ENCODE measurements at places on chromosomes 12 and 14.

- DNase-seq, result no peak
Observed at GRCh38 chr12:56143217-56143616, 9.2 kb upstream of the MYL6B start.

GRCh38 chr12:74490390-74491064 is 47.1 kb upstream of the ATXN7L3B start:
- DNase-seq, result no peak

- no peak for DNase-seq
Observed at GRCh38 chr12:39840422-39840821, 220.8 kb upstream of the ABCD2 start.

- DNase-seq, result no peak
Observed at GRCh38 chr12:89863968-89864367, 155.3 kb upstream of the ATP2B1 start.

DNA sequence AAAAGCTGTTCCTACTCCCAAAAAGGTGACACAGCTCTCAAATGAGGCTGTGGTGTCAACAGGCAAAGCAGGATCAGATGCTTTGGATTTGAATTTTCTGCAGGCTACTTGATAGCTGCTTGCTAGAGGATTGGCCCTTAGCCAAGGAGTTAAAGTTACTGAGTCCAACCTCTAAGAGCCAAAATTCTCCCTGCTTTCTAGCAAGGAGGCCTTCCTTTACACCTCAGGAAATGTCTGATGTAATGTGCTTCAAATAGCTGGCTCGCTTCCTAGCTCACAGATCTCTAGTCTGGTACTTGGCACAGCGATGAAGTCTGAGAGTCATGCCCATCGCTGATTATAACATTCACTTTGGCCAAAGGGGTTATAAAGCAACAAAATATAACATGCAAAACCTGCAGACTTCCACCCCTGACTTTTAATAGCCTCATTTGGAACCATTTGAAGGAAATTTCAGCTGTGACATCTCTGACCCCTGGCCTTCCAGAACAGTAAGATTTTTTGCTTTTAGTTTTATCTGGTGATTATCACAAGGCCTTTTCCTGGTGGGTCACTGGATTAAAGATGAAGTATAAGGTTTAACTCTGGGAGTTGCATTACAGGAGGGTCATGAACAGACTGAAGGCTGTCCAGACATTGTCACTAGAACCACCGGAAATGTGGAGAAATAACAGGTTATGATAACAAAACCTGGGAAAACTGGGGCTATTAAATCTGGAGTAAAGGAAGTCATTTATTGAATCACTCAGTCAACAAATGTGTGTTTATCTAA is 189.7 kb downstream of the EPS8 start:
- no peak for DNase-seq

DNA sequence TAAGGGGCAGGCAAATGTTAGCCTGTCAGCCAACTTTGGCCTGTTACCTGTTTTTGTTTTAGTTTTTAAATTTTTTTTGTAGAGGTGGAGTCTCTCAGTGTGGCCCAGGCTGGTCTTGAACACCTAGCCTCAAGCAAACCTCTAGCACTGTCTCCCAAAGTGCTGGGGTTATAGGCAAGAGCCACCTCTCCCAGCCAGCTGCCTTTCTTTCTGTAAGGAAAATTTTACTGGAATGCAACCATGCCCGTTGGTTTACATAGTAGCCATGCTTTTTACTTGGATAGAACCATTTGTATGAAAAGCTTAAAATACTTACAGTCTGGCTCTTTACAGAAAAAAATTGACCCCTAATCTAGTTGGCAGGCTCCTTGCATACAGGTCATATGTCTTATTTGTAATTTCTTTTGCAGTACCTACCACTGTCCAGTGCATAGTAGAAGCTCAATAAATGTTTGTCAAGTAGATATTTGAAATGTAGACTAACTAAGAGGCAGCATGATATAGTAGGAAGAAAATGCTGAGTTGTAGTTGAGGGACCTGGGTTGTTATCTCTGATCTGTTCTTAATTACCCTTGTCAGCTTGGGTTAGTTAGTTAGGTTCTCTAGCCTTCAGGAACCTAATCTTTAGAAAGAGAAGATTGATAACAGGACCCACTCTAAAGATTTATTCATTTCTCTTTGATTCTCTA is 4.7 kb downstream of the MDM2 start:
- DNase-seq, result no peak

DNA sequence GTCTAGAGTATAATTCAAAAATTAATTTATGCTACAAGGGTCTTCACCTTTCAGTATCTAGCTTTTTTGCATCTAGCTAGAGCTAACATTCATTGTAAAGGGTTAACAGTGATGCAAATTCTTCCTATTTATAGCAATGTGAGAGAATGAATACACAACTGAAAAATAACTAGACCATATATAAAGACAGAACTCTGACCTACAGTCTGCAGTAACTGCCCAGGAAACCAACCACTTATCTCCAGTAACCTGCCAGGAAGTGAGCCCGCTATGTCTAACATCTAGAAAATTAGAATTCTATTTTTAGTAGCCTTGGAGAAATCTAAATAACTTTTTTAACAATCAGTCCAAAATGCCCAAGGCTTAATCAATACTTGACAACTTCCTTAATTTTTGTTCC is 1021.9 kb downstream of the LRFN5 start:
- DNase-seq, result no peak

DNA sequence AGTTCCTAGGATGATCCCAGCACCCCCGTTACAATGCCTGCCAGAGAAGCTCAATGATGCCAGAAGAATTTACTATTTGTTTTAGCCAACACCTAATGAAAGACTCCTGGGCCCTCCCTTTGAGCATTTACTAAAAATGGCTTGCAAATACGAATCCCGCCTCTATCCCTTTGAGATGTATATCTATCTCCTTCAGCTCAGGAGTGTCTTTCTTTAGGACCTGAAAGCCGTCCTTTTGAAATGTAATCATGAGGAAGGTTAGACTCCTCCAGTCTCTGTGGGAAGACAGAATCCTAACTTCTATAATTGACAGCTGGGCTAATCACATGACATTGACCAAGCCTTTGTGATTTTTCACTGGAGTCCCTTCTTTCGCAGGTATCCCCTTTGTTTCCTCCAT is 19.2 kb upstream of the DYNC1H1 start:
- DNase-seq, result no peak

DNA sequence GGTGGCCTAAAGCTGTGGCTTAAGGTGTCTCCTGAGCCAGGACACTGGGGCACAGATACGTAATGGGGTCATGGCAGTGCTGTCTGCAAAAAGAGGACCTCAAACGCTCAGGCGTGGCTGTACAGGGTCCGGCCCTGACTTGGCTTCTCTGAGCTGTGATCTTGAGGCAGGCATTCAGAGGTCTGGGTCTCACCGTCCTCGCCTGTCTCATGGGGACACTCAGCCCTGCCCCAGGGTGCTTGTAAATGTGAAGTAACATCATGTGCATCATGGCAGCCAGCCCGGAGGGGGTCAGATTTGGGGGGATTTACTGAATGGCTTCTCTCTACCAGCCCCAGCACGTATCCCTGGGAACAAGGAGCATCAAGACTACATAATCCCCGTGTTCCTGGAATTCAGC is 28.8 kb downstream of the DIO3 start:
- no peak for DNase-seq

DNA sequence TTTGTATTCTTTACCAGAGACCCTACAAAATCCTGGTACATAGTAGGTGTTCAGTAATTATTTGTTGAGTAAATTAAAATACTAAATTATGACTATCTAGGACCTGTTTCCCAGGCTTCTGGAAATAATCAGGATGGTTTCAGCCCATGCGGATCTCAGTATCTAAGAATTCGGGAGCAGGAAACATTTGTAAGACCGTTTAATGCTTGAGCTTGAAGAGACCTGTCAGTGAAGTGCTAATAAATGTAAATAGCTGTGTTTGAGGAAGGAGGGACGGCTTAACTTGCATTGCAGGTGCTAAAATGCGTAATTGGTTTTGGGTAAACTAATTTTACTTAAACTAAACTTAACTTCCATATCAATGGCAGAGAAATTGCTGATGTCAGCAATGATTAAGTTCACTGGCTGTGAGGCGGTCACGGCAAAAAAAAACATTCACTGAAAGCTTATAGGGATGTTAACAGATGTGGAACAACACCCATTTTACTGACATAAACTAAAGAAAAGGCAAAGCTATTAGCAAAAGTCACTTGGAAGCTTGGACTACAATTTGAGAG is 28.6 kb upstream of the AEBP2 start:
- DNase-seq, result no peak

DNA sequence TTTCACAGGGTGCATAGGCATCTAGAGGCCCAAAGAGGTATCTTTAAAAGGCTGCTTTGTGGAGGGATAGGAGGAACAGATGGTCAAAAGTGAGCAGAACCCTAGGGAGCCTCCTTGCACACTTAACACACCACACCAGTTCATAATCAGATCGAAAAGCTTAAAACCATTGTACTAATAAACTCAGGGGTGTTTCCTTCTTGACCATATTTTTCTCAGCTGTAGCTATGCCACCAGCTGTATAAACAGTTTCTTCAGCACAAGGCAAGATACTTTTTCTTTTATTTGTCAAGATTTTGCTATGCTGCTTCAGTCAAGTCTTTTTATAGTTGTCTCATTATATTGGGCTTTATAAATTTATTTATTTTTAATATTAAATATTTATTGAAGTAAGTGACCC is 88.7 kb downstream of the RIC8B start:
- no peak for DNase-seq

- DNase-seq, result no peak
Observed at GRCh38 chr14:64720131-64720576, 15.9 kb downstream of the PLEKHG3 start.

DNA sequence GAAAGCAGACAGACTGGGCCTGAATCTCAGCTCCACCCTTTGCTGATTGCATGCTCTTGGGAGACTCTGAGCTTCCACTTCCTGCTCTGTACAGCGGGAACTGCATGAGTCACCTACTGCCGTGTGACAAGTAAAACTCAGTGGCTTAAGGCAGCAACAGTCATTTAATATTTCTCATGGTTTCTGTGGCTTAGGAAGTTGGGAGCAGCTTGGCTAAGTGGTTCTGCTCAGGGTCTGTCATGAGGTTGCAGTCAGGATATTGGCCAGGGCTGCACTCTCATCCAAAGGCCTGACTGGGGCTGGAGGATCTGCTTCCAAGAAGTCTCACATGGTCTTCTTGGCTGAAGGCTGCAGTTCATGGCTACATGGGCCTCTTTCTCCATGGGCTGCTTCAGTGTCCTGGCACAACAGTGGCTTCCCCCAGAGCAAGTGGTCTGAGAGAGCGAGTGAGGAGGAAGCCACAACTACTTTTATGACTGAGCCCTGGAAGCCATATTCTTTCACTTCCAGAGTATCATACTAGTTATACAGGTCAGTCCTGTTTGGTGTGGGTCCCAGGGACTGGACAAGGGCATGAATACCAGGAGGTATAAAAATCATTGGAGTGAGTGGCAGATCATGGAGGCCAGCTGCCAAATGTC is 49.7 kb downstream of the FAM222A start:
- DNase-seq, result no peak

- no peak for DNase-seq
Observed at GRCh38 chr14:23650506-23650905, 14.3 kb downstream of the DHRS2 start.

GRCh38 chr12:130919086-130919485 is 34.6 kb upstream of the ADGRD1 start:
- DNase-seq, result no peak

GRCh38 chr12:29589286-29589820 is 91.9 kb upstream of the OVCH1 start:
- no peak for DNase-seq

- no peak for DNase-seq
Observed at GRCh38 chr14:63045612-63046320, 508 bp upstream of the KCNH5 start.

- no peak for DNase-seq
Observed at GRCh38 chr14:99424306-99424877, 56.3 kb downstream of the SETD3 start.

DNA sequence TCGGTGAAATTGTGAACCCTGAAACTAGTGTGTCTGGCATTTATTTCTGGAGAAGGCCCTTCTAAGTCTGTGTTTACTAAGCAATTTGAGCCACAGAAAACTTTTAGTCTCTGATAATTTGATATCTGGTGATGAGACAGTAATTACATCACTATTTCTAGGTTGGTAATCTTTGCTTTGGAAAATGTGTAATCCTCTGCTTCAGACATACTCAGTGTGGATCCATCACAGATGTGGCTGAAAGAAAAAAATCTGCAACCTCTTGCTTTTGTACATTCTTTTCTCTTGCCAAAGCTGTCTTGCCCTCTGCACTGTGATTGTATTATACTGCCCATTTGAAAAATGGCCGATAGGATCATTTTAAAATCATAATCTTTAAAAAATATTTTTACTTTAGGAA is 78.1 kb downstream of the PELI2 start:
- no peak for DNase-seq

DNA sequence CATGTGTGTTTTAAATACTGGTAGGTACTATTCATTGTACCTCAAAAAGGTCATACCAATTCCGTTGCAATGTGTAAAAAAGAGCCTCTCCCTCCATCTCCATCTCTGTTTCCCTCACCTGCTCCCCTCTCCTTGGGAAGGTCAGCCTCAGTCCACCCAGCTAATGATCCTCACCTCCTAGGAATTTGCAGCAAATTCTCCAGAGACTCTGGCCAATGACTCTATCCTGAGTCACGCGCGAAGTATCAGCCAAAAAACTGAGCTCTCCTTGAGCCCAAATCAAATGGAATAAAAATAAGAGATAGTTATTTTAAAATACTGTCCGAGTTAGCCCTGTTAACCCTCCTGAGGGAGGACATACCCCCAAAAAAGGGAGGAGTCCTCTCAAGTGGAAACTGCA is 148.4 kb downstream of the DPF3 start:
- no peak for DNase-seq

DNA sequence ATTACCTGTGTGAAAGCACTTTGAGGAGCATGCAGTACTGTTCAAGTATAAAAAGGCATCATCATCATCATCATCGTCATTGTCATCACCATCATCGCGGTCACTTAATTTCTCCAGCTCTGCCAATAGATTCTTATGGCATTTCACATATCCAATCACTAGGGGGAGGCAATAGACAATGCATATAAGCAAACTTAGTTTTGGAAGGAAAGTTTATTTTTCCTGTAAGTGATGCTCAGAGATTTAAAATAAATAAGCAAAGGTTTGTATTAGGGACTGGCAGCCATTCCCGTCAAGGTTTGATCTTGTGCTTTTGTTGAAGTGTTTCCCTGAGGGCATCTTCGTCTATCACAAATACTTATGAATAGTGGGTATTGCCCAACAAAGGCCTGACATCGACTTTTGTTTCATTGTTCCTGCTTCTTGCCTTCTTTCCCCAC is 127.4 kb downstream of the KTN1 start:
- no peak for DNase-seq

Data from activated CD8-positive, alpha-beta memory T cell treated with anti-CD3 and anti-CD28 coated beads for 4 hours (primary cell).